ENCODE measurements at places on chromosomes 12 and 14. TPM values are rescaled to one million over a fixed set of nuclear protein-coding genes. Genes with fewer than 3 reads are reported as not detected.

DNA sequence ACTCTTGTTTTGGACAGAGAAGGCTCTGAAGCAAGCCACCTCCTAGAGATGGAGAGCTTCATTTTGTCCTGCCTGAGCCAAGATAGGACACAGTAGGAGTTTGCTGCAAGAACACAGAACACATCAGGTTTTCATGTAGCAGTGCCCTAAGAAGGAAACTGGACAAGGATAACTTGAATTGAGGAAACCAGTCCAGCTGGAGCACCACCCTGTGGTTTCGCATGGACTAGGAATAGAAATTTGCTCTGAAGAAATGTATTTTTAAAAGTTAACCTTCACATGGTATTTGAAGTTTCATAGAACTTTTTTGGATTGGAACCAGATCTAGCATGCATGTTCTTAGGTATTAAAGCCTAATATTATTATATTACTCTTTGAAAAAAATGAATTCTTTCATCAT, 68.8 kb downstream of the RERG start:
- H3K4me3 ChIP-seq: no peak overlapping the region
- no peaks in the 10 kb centered on the region for H3K4me1 ChIP-seq
- DNase-seq: no peak
- peaks cover 8% of the 10 kb centered on the region for H3K27me3 ChIP-seq

GRCh38 chr12:111254106-111254505, 114.8 kb downstream of the PHETA1 start:
- no peaks in the 10 kb centered on the region for H3K36me3 ChIP-seq
- no peaks in the 10 kb centered on the region for H3K27me3 ChIP-seq
- H3K4me1 ChIP-seq: no peaks in the 10 kb centered on the region
- H3K4me3 ChIP-seq: no peak overlapping the region
- H3K27ac ChIP-seq: no peak overlapping the region

DNA sequence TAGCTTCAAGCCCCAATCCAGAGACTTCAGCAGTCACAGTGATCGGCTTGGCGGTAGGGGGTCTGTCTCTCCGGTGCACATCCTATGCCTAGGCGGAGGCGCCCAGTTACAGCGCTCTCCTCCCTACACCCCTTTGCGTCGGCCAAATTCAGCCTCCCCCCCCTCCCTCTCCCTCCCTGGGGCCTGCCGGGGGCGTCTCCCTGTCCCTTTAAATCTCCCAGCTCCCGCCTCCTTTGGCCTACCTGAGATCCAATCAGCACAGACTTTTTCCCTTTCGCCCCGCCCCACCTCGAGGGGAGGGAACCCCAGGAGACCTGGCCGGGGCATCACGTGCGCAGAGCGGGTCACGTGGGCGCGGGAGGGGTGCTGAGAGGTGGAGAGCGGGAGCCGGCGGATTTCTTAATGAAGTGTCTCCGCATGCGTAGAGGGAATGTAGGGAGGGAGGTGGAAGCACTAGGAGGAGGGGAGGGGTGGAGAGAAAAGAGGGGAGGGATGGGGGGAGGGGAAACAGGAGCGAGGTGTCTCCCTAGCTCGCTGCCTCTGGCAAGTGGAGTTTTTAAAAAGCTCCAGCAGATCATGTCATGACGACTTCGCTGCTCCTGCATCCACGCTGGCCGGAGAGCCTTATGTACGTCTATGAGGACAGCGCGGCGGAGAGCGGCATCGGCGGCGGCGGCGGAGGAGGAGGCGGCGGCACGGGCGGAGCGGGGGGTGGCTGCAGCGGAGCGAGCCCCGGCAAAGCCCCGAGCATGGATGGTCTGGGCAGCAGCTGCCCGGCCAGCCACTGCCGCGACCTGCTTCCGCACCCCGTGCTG, at the start of gene HOXC13:
Gene HOXC13 (plus strand): TSS at position 506 of the 815 bp plus-strand sequence. CDS start 76 bp downstream, at position 582.
- peaks cover 7% of the 10 kb centered on the region for H3K4me1 ChIP-seq
- no peak within 1 kb of the TSS for H3K27ac ChIP-seq
- peak; percentile 60 for DNase-seq
- H3K27me3 ChIP-seq: peaks cover 81% of the 10 kb centered on the region

CEBPE gene
- total RNA-seq: 0.37 TPM

OR10G2 gene
- total RNA-seq: not detected

SERPINA12 gene
- total RNA-seq: not detected

GRCh38 chr12:76726626-76727025, 37.3 kb upstream of the ZDHHC17 start:
- no peak overlapping the region for H3K4me3 ChIP-seq
- H3K27me3 ChIP-seq: no peaks in the 10 kb centered on the region
- no peak for DNase-seq
- no peak overlapping the region for H3K27ac ChIP-seq
- H3K36me3 ChIP-seq: no peaks in the 10 kb centered on the region
- no peaks in the 10 kb centered on the region for H3K4me1 ChIP-seq

DNA sequence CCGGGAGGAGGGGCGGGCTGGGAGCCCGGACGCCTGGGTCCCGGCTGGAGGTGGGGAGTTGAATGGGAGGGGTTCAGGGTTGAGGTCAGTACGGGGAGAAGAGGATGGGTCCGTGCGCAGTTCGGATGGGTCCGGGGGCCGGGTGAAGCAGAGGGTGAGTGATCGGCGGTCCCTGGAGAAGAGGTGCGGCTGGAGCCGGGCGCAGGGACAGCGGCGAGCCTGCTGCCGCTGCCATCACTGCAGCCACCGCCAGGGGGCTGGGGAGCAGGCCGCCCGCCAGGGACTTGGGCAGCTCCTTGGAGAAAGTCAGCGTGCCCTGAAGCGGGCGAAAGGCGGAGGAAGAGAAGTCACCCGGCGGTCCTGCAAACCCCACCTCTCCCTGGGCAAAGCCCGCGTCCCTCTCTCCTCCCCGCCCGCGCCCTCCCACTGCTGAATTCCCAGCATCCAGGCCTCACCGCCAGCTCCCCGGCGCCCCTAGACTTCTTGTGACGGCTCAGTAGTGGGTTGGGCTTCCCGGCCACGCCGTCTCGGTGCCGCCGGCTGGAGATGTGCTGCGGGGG, 6.0 kb upstream of the GPR84 start:
- H3K36me3 ChIP-seq: no peaks in the 10 kb centered on the region
- no peaks in the 10 kb centered on the region for H3K27me3 ChIP-seq
- H3K4me1 ChIP-seq: peaks cover 29% of the 10 kb centered on the region

DNA sequence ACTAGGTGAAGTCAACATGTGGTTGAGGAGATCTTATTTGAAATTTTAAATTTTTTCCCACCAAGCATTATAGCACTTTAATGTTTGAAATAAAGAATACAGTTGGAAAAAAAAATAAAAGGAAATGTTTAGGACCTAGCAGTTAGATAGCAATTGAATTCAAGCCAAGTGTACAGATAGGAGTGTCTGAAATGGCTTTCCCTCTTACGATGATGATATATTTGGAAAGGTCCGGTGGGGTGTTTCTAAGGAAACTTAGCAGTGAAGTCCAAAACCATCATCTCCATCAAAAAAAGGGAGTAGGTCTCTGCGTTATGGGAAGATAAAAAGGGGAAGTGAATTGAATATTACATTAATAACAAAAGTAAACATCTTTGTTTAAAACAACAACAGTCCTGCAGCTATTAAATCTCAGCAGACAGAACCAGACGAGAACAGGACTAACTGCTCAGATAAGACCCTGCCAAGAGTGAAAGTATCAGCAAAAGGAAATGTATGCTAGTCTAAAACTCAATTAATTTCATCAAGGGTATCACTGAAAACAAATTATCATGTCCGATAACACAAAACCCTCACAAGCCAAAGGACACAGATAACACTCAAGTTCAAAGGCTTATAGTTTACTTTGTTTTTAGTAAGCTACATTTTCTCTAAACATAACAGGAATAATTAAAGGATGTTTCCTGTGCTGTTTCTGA, 242.0 kb downstream of the BMP4 start:
- no peaks in the 10 kb centered on the region for H3K36me3 ChIP-seq
- H3K4me3 ChIP-seq: no peak overlapping the region
- DNase-seq: no peak
- H3K27ac ChIP-seq: no peak overlapping the region
- no peaks in the 10 kb centered on the region for H3K27me3 ChIP-seq

Measured in activated naive CD4-positive, alpha-beta T cell treated with anti-CD3 and anti-CD28 coated beads for 36 hours (primary cell).